CD4-positive, alpha-beta T cell treated with Interleukin-10 for 1 hour (primary cell): ENCODE measurements at places on chromosomes 12 and 14.

DNA sequence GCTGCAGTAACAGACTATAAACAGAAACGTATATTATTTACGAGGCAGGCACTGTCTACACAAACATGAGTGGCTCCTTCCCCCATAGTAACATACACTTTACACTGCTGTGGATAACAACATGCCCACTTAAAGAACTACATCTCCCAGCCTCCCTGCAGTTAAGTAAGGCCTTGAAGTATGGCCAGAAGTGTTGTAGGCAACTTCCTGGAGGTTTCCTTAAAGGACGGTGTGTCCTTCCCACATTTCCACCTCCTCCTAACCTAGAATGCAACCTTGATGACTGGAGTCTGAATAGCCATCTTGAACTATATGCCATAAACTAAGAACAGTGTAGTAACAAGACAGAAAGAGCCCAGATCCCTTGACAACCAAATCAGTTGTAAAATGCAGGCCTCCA, 20.3 kb downstream of the MED13L start:
- DNase-seq, result no peak

DNA sequence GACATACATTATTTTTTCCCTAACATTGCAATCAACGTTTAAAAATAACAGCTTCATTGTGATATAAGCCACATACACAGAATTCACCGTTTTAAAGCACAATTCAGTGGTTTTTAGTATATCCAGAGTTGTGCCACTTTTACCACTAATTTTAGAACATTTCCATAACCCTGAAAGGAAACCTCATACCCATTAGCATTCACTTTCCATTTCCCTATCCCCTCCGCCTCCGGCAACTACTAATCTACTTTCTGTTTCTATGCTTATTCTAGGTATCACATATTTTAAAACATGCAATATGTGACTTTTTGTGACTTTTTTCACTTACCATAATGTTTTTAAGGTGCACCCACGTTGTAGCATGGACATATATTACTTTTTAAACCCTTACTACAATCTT, 55.6 kb upstream of the ISM2 start:
- no peak for DNase-seq

GRCh38 chr12:27695556-27696292, 523 bp upstream of the REP15 start:
- no peak for DNase-seq

- DNase-seq, result no peak
Observed at GRCh38 chr14:94555991-94556390, 5.3 kb upstream of the SERPINA4 start.

GRCh38 chr12:106769078-106769477, 5.4 kb upstream of the RIC8B start:
- DNase-seq, result no peak

- DNase-seq, result no peak
Observed at GRCh38 chr12:64407342-64408223, 3.4 kb downstream of the XPOT start.

DNA sequence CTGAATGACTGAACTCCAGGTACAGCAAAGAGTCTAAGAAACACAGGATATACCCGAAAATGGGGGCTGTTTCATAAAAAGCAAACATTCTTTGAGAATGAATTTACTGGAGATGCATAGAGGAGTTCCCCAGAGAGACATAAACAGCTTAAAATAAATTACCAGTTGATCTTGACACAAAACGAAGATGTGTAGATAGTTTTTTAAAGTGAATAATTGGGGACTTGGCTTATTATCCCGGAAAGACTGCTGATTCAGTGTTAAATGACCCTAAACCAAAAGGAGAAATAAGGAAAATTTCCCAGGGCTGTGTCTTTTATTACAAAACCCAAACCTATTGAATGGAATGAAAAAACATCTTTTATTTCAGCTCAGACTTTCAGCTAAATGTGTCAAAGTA, 1052.8 kb upstream of the TMEM132C start:
- DNase-seq, result no peak

- DNase-seq, result no peak
Observed at GRCh38 chr12:113519464-113520307, 48.0 kb upstream of the LHX5 start.

GRCh38 chr14:65303190-65303898, 109.2 kb upstream of the FUT8 start:
- DNase-seq, result no peak

- DNase-seq, result no peak
Observed at GRCh38 chr12:59431266-59431665, 164.6 kb upstream of the SLC16A7 start.

- DNase-seq, result no peak
Observed at GRCh38 chr12:11016937-11017336, 5.5 kb downstream of the TAS2R19 start.

GRCh38 chr14:30195941-30196340, 268.3 kb upstream of the PRKD1 start:
- DNase-seq, result no peak

GRCh38 chr14:32510815-32511214, 181.7 kb downstream of the AKAP6 start:
- DNase-seq, result no peak
